ENCODE measurements at places on chromosomes 3 and 15. TPM values are rescaled to one million over a fixed set of nuclear protein-coding genes. Genes with fewer than 3 reads are reported as not detected.

GRCh38 chr3:172316758-172317157 lies 131.5 kb downstream of the GHSR start:
- DNase-seq, result no peak

GRCh38 chr3:50204804-50205412 lies at the start of gene SLC38A3:
Gene SLC38A3 (plus strand): TSS chr3:50205271. CDS start chr3:50214200, 8,929 bp downstream.
- DNase-seq, result peak; percentile 43

The RPL29 gene
- 3,905 TPM for total RNA-seq

The GNAT1 gene
- total RNA-seq, result not detected

DNA sequence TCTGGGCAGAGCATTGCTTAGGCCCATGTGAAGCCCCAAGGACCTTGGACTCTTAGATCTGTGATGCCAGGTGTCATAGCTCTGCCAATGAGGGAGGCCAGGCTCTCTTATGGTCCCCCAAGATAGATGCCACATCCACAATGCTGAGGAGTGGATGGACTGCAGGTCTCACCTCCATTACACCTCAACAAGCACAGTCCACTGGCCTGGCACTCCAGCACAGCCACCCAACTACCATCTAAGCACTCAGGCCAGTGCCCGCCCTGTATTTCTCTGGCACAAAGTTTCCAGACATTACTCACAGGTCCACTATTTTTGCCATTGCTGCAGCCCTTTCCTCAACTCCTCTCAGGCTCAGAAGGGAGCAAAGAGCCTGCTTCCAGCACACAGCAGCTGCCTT lies 613.5 kb upstream of the EPHA6 start:
- no peak for DNase-seq

The C15orf62 gene
- total RNA-seq, result 1.2 TPM

DNA sequence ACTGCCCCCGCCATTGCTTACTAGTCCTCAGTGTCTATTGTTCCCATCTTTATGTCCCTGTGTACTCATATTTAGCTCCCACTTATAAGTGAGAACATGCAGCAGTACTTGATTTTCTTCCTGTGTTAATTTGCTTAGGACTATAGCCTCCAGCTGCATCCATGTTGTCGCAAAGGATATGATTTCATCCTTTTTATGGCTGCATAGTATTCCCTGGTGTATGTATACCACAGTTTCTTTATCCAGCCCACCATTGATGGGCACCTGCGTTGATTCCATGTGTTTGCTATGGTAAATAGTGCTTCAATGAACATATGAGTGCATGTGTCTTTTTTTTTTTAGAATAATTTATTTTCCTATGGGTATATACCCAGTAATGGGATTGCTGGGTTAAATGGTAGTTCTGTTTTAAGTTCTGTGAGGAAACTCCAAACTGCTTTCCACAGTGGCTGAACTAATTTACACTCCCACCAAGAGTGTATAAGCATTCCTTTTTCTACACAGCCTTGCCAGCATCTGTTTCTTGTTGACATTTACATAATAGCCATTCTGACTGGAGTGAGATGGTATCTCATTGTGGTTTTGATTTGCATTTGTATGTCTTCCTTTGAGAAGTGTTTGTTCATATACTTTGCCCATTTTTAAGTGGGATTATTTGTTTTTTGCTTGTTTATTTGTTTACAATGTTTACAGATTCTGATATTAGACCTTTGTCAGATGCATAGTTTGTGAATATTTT lies 53.7 kb downstream of the GALK2 start:
- no peak for DNase-seq

GRCh38 chr3:56761887-56762651 lies 39.7 kb downstream of the ARHGEF3 start:
- no peak for DNase-seq

The GOLGA8M gene
- 6.0 TPM for total RNA-seq

DNA sequence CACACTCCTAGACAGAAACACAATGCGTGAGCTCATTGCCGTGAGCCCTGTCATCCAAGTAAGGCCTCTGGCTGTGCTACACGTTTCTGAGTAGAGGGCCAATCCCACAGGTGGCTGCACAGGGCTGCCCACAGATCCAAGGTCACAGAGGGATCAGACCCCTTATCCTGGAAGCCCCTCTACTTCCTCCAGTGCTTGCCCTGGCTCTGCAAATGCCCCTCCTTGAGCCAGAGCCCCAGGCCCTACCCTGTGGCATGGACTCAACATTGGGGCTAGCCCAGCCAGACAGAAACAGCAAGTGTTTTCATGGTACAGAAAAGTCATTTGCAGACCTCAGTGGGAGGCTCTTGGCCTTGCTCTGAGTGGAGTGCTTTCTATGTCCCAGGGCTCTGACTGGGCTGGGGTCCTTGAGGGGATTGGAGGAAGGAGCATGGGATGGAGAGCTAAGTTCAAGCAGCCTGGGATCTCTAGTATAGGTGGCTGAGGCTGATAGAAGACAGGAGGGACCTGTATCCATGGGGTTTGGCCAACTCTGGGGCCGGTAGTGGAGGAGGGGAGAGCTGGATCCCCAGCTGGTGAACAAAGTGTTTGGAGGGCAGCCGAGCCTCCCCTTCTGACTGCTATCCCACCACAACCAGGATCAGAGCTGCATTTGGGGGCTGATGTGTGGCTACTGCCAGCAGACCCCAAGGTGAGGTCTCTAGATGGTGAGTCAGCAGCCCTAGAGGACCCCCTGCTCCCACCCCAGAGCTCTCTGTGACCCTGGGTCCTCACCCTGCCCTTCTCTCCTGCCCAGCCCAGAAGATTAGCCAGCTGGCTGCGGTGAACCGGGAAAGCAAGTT lies 38.7 kb downstream of the GOLGA6A start:
- DNase-seq, result no peak

DNA sequence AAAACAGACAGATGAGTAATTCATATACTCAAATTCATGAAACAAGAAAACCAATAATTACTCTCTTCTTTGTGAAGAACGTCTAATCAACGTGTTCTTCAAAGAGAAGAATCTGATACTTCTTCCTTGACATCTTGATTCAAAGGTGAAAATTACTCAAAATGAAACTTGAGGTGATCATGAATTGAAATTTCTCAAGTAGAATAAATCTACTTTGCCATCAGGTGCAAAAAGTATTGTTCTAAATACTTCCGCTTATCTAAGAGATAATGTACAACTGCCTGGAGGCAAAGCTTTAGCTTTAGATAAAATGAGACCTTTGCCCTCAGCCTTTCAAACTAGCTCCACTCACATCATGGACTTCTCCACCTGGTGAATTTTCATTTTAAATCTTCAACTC lies 13.9 kb upstream of the XXYLT1 start:
- no peak for DNase-seq

The CSNK1G1 gene
- total RNA-seq, result 8.3 TPM

The NR2E3 gene
- not detected for total RNA-seq

DNA sequence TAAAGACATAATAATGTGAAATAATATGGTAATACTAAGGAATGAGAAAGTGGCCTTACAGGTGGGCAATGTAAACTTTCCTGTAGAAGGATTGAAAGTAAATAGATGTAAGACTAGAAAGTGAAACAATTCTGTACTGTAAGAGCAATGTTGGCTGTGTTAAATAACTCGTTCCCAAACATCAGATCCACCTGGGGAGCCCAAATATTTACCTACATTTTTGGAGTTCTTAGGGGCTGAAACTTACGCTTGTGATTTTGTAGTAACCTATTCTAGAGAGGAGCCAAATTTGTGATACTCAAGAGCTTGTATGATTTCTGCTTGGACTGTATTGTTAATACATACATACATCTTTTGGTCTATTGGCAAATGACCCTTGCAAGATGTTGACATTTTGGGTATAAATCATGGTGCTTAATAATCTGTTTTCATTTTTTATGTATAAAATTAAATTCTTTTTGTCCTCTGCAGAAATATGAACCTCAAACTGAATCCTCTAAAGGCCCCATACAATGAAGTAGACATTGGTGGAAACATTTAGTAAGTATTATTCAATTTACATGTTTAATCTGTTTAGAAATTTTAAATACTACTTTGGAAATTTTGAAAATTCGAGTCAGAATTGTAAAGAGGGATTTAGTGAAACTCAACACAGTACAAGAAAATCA lies 8.5 kb upstream of the CHD2 start:
- DNase-seq, result no peak

The GOLGA6L2 gene
- not detected for total RNA-seq

DNA sequence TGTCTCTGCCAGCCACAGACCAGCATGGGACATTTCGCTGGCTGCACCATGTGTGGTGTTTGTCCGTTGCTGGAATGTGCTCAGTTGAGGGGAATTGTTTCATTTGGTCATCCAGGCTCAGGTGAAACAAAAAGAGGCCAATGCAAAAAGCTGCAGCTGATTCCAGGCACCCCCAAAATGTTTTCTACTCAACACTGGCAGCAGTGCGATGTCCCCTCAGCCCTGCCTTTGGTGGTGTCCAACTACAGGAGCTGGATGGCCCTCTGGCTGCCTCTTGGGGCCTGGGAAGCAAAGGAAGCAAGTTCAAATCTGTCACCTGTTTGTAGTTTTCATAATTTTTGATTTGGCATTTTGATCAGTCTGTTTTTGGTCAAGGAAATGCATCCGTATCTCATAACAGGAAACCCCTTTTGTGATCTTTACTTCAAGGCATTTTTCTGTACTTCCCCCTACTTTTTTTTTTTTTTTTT lies 141.8 kb downstream of the EEFSEC start:
- no peak for DNase-seq

The ITIH3 gene
- 0.23 TPM for total RNA-seq

DNA sequence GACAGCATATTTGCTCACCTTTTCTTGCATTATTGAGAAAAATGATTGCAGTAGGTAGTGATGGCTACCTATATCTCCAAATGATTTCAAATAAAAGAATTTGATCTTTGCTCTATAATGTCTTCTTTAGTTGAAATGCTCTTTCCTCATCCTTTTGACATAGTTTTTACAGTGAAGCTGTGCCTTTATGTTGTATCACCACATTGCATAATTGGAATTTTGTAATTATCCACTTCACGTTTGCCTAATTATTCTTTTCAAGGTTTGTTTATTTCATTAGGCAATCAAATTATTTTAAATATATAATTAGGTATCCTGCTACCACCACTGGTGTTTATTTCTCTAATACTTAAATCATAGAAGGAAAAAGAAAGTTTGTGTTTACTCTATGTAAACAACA lies 21.3 kb upstream of the P2RY13 start:
- no peak for DNase-seq

GRCh38 chr15:26102365-26102764 lies 239.2 kb upstream of the ATP10A start:
- DNase-seq, result no peak

The GOLGA6B gene
- total RNA-seq, result 0.36 TPM

The BOC gene
- total RNA-seq, result 98.5 TPM

- DNase-seq, result no peak
Measured at GRCh38 chr3:69082361-69082760, 2.2 kb upstream of the UBA3 start.

The TMA7 gene
- total RNA-seq, result 318 TPM

DNA sequence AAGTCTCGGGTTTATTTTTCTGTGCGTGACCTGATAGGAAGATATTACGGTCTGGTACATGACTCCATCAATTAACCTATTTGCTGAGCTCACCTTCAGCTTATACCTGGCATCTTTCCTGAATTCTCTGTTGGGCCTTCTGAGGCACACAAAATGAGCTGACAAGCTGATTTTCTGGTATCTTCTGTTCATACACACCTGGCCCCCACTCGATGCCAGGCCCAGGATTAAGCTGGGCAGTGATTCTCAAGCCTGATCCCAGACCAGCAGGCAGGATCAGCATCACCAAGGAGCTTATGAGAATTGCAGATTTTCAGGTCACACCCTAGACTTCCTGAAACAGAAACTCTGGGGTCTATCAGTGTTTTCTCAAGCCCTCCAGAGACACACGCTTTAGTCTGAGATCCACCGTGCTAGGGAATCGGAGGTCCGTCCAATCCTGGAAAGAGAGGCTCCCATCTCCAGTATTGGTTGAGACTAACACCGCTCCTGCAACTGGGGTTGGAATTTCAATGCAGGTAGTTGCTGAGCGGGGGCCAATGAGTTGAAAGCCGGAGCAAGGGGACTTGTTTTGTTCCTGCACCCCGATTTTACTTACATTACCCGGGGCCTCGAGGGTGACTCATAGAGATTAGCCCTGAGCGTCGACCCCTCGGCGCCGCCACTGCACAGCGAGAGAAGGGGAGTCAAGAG lies 636 bp upstream of the EIF1B start:
- no peak for DNase-seq

- peak; percentile 23 for DNase-seq
Measured at GRCh38 chr15:40238532-40239403, at the start of gene PAK6. Gene PAK6 (plus strand): TSS chr15:40239063. CDS start chr15:40264786, 25,723 bp downstream.

GRCh38 chr15:91409387-91409786 lies 309.3 kb downstream of the SV2B start:
- no peak for DNase-seq

The SKOR1 gene
- total RNA-seq, result 0.88 TPM

- no peak for DNase-seq
Measured at GRCh38 chr3:46546896-46547440, 19.1 kb downstream of the LRRC2 start.

DNA sequence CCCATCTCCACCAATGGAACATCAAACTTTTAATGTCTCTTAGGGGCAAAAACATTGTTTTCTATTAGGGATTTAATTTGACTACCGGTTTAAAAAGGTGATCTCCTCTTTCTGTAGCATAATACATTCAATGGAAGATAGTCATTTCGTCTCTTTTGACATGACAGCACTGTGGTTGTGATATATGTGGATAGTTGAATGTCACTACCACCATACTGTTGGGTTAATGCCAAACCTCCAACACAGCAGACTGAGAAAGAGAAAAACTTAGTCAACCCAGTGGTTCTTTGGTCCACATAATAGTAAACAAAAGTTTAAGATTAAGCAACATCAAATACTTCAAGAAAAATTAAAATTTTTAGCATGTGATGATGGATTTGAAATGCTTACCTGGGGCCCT lies 530.4 kb downstream of the AGBL1 start:
- DNase-seq, result no peak

GRCh38 chr15:71800835-71801745 lies 9.3 kb upstream of the NR2E3 start:
- DNase-seq, result no peak

GRCh38 chr15:83843471-83843871 lies 189.5 kb downstream of the ADAMTSL3 start:
- DNase-seq, result no peak

The SEMA3F gene
- 19.1 TPM for total RNA-seq

The RTP4 gene
- total RNA-seq, result 0.24 TPM

The SLC22A13 gene
- total RNA-seq, result 0.12 TPM

The HRG gene
- not detected for total RNA-seq

GRCh38 chr3:59563072-59563605 lies 513.3 kb upstream of the CFAP20DC start:
- no peak for DNase-seq

DNA sequence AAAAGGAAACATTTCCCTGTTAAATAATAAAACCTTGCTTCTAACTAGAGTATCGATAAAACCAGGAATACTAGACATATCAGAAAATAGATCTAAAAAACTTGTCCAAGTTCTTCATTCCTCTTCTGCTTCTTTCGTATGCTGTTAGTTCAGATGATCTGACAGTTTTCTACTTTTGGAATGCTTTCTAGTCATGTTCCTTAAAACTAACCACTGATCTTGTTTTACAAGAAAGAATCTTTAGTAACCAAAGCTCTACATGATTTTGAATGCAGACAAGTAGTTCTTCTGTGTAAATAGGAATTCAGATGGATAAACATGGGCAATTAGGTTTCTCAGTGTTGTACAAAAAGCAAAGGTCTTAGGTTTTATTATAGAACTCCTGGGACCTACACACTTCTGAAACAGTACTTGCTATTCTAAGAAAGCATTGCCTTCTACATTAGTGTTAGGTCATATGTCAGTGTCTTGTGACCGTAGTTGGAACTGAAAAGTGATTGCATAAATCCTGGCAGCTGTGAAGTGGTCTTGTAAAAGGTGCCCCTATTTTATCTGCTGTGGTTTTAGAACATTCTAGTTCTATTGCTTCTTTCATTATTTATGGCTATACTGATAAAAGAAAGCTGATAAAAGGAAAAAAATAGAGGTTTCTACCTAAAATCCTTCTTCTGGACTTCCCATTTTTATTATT lies 40.7 kb downstream of the SNRK start:
- no peak for DNase-seq

All from ovary (tissue), 10 donors.